Amniotic epithelial cell (primary cell): ENCODE measurements at places on chromosomes 4 and X.

DNA sequence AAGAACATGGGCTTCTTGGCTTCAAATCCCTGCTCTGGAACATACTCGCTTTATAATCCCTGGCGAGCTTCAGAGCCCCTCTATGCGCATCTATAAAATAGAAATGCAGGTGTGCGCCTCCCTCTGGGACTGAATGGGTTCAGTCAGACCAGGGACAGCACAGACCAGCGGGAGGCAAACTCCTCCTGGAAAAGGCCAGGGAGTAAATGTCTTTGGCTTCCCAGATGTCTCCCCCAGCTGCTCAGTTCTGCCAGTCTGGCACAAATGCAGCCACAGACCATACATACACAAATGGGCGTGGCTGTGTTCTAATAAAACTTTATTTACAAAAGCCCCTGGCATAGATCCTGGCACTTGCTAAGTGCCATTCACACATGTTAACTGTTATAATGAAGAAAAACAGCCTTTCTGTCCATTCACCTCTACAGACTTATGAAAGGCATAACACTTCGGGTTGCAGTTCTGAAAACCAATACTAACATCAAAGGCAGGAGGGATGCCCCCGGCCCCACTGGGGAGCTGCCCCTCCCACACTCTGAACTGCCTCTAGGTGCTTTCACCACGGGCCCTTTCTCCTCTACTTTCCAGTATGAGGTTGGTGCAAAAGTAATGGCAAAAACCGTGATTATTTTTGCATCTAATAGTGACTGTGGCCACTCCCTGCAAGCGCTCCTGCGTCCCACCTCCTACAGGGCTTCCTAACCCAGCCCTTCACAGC, 4.6 kb downstream of the JAKMIP1 start:
- DNase-seq, result no peak

- no peak for DNase-seq
Measured at GRCh38 chr4:60187428-60187827, 1012.7 kb upstream of the ADGRL3 start.

DNA sequence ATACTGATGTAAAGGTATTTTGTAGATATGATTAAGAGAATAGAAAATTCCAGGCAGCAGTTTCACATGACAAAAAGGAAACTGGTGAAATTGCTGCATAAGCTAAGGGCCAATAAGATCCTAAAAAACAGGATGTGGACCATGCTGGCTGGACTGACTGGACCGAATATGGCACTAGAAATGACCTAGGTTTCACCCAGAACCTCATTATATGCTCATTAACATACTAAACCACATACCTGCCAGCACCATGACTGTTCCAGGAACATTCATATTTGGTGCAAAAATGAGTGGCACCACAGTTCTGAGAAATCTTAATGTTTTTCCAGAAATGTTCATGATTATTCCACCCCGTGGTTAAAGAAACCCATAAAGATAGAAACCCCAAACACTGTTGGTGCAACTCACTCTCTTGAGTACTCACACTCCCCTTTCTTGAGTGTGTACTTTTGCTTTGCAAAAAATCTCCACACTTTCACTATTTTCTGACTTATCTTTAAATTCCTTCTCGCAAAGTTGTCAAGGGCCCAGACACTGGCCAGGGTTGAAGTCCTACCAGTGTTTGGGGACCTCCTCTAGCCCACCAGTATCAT, 74.0 kb downstream of the FANCB start:
- no peak for DNase-seq

DNA sequence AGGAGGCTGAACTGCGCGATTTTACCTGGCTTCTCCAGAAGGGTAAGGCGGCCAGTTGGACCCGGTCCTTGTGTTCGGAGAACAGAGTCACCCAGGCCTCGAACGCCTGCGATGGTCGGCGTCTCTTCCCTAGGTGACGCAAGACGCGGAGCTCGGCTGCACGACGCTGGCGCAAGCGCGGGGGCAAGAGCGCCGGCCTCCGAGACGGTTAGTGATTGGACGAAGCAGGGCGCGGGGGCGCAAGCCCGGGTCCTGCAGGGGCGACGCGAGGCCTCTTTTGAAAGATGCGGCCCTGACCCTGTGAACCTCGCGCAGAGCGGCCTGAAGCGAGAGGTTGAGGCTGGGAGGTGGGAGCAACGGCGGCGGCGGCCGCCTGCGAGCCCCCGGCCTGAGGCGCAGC, 428 bp downstream of the ADAD1 start:
- no peak for DNase-seq

DNA sequence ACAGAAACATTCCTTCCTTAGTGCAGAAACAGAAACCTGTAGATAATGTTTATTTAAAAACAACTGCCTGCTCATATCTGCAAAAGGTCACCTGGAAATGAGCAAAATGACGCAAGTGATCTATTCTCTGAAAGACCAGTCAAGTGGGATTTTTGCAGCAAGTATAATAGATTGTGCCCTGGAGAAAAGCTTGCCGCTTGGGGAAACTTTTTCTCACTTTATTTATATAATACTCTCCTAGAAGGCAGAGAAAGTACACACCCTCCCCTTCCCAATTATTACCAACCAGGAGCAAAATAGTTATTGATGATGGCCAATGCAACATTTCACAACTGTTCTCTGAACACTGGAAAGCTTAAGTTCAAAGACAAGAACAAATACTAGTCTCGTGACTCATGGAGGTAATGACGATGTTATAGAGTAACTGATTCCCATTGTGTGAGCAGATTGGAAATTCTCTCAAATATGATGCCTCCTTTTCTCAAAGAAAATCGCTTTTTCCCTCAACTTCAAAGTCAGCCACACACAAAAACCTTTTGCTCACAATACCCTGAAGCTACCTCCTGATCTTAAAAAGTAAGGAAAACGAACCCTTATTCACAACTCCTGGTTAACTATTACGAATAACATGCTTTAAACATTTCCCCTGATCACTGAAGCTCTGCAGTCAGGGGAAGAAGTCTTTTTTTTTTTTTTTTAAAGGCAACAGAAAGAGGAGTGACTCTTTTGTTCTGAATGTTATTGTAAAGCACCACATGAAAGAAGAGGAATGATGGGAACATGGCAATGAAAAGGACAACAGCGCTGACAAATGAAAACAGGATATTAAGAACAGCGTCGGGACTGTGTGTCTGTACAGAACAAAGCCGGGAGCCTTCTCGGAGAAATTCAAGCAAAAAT, 41.0 kb downstream of the MID1 start:
- peak; percentile 55 for DNase-seq

- DNase-seq, result no peak
Measured at GRCh38 chrX:68889249-68889648, 60.4 kb downstream of the EFNB1 start.

DNA sequence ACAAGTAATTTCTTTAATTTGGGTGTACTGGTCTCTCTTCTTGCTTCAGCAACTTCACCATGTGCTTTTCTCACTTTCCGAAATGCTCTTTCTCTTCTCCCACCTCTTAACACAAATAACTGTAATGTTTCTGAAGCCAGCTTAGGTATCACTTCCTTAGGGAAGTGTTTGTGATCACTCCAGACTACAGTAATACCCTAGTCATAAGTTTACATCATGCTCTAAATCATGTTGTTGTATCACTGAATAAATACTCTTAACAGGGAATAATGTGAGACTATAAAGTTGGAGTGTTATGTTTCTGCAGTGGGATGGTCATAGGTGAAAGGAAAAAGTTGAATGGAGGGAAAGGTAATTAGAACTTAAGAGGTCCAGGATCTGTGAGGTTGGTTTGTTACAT, 712.3 kb downstream of the C4orf33 start:
- no peak for DNase-seq

GRCh38 chr4:151851354-151851753, 90.5 kb upstream of the GATB start:
- no peak for DNase-seq

DNA sequence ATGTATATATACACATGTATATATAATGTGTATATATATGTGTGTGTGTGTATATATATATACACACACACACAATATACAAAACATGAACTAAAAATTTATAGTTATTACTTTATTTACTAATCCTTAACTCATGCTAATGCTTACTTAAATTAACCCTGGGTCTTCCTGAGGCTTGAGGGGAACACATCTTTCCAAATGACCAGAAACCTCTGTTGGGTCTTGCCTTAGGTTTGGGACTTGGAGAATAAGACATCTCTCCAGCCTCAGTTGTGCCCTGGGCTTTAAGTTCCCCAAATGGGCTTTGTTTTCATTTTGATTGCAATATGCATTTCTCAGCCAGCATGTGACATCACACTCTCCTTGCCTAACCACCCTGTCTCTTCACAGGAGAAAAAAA, 7.7 kb downstream of the GEMIN8 start:
- DNase-seq, result no peak

GRCh38 chr4:151712777-151713176, 48.0 kb downstream of the GATB start:
- no peak for DNase-seq

- DNase-seq, result no peak
Measured at GRCh38 chr4:18167831-18168230, 146.3 kb upstream of the LCORL start.

DNA sequence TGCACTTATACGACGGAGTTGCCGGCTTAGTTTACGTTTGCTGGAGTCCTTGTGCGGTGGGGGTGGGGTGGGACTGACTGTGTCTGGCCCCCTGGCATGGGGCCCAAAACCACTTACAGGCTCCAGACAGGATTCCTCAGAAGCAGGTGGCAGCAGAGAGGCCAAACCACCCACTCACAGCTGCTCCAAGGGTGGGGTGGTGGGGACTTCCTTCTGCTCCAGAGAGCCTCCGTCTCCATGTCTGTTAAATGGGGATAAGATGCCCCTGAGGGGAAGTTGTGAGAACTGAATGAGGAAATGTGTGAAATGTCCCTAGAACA, 36.7 kb downstream of the PSAPL1 start:
- DNase-seq, result peak; percentile 1
